ENCODE measurements at places on chromosomes 16 and 17.

GRCh38 chr17:37158290-37158689 lies 209.5 kb downstream of the AATF start:
- DNase-seq: no peak

- DNase-seq: no peak
Measured at GRCh38 chr16:47888142-47888541, 267.7 kb downstream of the ABCC12 start.

DNA sequence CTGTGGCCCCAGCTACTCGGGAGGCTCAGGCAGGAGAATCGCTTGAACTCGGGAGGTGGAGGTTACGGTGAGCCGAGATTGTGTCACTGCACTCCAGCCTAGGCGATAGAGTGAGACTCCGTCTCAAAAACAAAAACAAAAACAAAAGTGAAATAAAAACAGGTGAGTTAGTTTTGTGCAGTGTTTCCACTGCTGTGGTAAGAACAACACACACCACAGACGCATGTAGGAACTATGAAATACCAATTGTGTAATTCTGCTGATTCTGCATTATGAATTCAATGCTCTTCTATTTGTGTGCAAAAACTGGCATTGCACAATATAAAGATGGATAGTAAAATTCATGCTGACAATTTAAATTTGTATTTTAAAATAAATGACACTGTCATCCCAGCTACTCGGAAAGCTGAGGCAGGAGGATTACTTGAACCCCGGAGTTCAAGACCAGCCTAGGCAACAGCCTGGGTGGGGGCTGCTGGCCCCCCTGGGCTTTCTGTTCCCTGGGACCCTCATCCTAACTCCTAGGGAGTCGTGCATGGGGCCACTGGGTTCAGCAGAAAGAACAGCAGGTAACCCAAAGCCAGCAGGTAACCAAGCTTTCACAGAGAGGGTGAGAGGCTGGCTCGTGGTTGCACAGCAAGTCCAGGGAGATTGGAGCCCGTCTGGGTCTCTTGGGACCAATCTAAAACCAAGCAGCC lies 10.6 kb upstream of the RHBDF2 start:
- no peak for DNase-seq

- DNase-seq: no peak
Measured at GRCh38 chr16:74654536-74655050, 12.1 kb downstream of the RFWD3 start.

DNA sequence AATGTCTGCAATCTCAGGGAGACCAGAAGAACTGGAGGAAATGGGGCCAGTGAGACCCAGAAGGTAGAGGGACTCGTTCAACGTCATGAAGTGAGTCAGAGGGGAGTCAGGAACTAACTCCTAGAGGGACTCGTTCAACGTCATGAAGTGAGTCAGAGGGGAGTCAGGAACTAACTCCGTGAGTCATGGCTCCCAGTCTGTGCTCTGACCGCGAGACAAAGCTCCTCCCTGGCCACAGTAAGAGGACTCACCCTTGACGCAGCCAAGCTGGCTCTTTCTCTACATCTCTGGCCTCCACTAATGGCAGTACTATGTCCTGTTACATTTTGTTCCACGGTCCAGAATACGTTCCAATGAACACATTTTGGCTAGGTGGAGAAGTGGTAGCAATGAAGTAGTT lies 902.5 kb downstream of the KCNJ2 start:
- DNase-seq: no peak

- no peak for DNase-seq
Measured at GRCh38 chr17:38320482-38320881, 23.3 kb downstream of the GPR179 start.

GRCh38 chr17:78791840-78792709 lies 10.0 kb upstream of the CYTH1 start:
- DNase-seq: no peak

GRCh38 chr17:68456339-68457167 lies 743 bp downstream of the WIPI1 start:
- no peak for DNase-seq

- no peak for DNase-seq
Measured at GRCh38 chr17:33732116-33732515, 439.0 kb upstream of the ASIC2 start.

- peak; percentile 15 for DNase-seq
Measured at GRCh38 chr17:66302761-66303626, 581 bp downstream of the PRKCA start.

GRCh38 chr17:31472137-31472536 lies 80.7 kb downstream of the RAB11FIP4 start:
- no peak for DNase-seq

GRCh38 chr17:82407255-82407654 lies 10.9 kb upstream of the HEXD start:
- DNase-seq: no peak

GRCh38 chr16:23771642-23772041 lies 16.8 kb downstream of the CHP2 start:
- no peak for DNase-seq

DNA sequence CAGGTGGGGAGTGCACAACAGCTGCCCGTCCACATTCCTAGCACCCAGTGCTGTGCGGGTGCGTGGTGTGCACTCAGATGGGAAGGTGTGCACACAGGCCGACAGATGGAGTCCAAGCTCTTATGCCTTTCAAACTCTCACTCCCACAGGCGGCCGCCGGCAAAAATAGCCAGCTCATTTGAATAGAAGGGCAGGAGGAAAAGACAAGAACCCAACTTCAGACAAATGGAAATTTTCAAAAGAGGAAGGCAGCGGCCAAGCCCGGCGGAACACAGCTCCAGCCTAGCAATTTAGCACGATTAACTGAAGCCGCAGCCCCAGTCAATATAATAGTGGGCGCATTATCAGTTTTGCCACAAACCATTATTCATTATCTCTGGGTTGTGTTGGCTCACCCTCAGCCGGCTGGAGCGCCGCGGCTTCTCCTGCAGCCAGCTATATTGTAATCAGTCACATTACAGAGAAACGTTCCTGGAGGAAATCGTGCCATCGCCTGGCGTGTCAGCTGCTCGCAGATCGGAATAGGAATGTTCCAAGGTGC lies 103.9 kb upstream of the SEC14L1 start:
- DNase-seq: no peak

- DNase-seq: no peak
Measured at GRCh38 chr17:12406623-12407215, 259.0 kb upstream of the MYOCD start.

GRCh38 chr17:45316434-45317110 lies at the start of gene MAP3K14:
Gene MAP3K14, minus strand, starts transcription at chr17:45317020. Its CDS starts 26,275 bp downstream, at chr17:45290745.
- DNase-seq: no peak

DNA sequence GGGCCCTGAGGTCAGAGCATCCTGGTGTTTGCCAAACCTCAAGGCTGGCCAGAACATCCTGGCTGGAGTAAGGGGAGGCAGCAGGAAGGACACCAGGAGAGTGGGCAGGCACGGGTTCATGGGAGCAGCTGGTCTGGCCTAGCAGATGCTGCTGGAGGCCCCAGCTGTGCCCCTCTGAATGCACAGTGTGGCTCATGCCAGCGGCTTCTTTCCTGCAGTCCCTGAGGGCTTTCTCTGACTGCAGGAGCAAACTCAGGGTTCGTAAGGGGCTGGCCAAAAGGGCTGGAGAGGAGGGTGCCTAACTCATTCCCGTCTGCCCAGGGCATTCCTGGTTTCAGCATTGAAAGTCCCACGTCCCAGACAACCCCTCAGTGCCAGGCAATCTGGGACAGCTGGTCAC lies 78.7 kb downstream of the ZDHHC7 start:
- DNase-seq: no peak

GRCh38 chr17:50146927-50147665 lies 3.4 kb downstream of the PPP1R9B start:
- DNase-seq: no peak

GRCh38 chr17:35315283-35315682 lies 58.1 kb downstream of the SLFN11 start:
- no peak for DNase-seq
